Heart left ventricle (tissue), 16 donors: ENCODE measurements at places on chromosomes 5 and 9. TPM values are rescaled to one million over a fixed set of nuclear protein-coding genes. Genes with fewer than 3 reads are reported as not detected.

Gene CD72
- total RNA-seq, result 0.46 TPM

Gene GLT6D1
- total RNA-seq, result not detected

Gene MSX2
- 1.4 TPM for total RNA-seq

Gene KCNT1
- total RNA-seq, result 0.50 TPM

Gene CDKN2B
- 1.1 TPM for total RNA-seq

DNA sequence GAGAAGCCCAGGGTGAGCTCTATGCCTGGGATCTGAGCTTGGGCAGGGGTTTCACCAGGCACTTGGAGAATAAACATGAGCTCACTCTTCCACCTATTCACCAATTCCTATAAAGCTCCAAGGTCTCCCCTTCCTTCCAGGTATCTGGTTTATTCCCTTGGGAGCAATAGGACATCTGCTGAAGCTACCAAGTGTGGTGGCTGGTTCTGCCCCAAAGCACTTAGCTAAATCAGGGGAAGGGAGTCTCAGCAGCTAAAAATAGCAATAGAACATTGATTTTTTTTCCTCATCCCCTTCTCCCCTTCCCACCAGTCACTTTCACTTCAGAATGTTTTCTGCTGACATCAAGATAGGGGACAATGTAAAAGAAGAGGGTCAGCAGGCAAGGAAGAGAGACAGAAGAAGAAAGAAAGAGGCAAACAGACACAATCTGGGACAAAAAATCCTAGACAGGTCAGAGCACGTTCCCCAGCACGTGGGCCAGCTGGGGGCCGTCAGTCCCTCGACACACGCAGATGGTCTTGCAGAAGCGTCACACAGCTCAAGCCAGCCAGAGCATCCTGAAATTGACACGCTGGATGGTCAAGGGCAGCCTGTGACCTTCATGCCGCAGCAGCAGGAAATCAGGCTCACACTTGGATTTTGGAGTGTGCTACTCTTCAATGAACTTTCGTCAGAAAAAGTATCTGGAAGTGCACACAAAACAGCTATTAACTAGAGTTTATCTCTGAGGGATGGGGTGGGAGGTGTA is 176.0 kb downstream of the ZNF608 start:
- DNase-seq, result no peak
- no peaks in the 10 kb centered on the region for H3K36me3 ChIP-seq
- no peak overlapping the region for H3K27ac ChIP-seq
- no peaks in the 10 kb centered on the region for H3K27me3 ChIP-seq
- no peak overlapping the region for H3K4me3 ChIP-seq

DNA sequence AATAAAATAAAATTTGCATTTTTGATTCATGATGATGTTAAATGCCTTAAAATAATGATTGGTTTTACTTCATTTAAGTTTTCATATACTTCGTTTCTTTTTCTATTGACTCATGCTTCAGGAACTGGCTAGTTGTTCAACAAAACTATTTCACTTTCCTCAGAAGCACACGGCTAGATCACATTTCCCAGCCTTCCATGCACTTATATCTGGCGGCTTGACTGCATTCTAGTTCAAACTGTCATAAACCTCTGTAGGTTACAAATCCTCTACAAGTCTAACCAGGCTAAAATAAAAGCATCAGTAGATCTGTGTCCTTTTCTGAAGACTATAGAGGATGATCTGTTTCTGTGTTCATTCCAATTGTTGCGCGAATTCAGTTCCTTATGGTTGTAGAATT is 46.3 kb upstream of the CNTLN start:
- no peaks in the 10 kb centered on the region for H3K27me3 ChIP-seq
- H3K4me1 ChIP-seq, result no peaks in the 10 kb centered on the region
- DNase-seq, result no peak
- no peak overlapping the region for H3K27ac ChIP-seq
- no peaks in the 10 kb centered on the region for H3K36me3 ChIP-seq

DNA sequence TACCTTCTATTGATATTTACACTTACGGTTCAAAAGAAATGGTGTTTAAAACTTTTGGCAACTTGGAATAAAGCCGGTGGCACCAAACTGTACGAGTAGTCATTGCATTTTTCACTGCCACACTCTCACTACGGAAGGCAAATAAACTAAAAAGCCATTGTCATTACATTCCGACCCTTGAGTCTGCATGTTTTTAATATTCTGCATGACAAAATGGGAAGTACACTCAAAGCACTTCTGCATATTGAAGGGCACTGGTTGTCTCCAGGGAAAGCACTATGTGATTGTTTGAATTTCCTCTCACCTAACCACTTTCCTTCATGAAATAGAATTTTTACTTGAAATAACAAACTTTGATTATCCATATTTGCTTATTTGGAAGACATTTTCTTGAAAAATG is 426.3 kb downstream of the CETN3 start:
- no peak for DNase-seq
- H3K27ac ChIP-seq, result no peak overlapping the region
- H3K36me3 ChIP-seq, result no peaks in the 10 kb centered on the region

DNA sequence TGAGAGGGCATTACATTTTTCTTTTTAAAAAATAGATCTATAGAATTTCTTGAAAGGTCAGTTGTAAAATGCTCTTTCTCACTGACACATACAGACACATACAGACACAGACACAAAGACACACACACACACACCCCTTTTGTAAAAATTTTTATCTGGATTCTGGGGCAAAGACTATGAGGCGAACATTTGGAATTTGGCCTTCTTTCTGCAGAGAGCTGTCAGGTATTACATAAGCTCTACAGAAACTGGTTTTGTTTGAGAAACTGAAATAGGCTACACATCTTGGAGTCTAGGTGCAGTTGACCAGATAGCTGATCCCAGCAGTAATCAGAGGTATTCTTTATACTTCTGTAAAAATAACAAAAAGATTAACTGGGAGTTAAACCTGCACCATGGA is 315.9 kb upstream of the RPS23 start:
- H3K27ac ChIP-seq, result no peak overlapping the region
- no peaks in the 10 kb centered on the region for H3K36me3 ChIP-seq
- H3K4me3 ChIP-seq, result no peak overlapping the region
- no peaks in the 10 kb centered on the region for H3K27me3 ChIP-seq
- no peak for DNase-seq

DNA sequence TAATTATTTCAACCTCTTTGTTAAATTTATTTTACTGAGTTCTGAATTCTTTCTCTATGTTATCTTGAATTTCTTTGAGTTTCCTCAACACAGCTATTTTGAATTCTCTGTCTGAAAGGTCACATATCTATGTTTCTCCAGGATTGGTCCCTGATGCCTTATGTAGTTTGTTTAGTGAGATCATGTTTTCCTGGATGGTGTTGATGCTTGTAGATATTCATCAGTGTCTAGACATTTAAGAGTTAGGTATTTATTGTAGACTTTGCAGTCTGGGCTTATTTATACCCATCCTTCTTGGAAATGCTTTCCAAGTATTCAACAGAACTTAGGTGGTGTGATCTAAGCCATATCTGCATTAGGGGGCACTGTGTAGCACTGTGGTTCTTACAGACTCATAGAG is 70.2 kb upstream of the SLC27A6 start:
- no peaks in the 10 kb centered on the region for H3K4me1 ChIP-seq
- no peak for DNase-seq
- no peaks in the 10 kb centered on the region for H3K36me3 ChIP-seq
- H3K27me3 ChIP-seq, result no peaks in the 10 kb centered on the region
- H3K4me3 ChIP-seq, result no peak overlapping the region

DNA sequence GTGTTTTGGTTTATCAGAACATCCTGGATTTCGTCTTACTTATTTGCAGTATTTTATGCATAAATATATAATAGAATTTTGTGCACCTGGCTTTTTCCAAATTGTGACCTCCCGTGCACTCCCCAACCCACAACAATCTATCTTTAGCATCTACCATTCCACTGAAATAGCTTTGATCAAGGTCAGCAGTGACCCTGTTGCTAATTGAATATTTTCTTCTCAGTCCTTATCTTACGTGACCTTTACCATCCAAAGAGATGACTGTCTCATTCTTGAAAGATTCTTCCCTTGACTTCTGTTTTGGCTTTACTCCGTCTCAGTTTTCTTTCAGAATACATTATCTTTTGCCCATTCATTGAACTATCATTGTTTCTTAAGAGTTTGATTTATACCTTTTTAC is 18.4 kb downstream of the NDUFS4 start:
- no peak for DNase-seq
- no peaks in the 10 kb centered on the region for H3K36me3 ChIP-seq
- H3K27me3 ChIP-seq, result no peaks in the 10 kb centered on the region
- H3K27ac ChIP-seq, result no peak overlapping the region
- no peak overlapping the region for H3K4me3 ChIP-seq

DNA sequence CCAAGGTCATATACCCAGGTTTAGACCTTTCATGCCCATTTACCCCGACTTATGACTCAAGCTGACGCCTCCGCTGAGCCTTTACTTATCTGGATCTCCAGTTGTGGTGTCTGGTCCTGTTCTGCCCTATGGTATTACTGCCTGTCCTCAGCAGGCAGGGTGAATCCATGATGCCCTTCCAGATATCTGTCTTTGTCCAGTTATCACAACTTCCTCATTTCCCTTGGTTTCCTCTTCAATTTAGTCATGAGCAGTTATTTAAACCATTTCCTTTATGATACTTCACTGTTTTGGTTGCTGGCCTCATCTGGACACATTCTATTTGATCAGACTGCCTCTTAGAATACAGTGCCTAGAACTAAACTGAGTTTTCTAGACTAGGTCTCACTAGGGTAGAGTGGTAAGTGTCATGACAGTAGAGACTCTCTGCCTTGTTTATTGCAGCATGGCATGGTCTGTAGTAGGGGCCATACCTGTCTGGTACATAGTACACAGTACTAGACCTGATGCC is 93.3 kb downstream of the MELK start:
- H3K27me3 ChIP-seq, result no peaks in the 10 kb centered on the region
- no peak overlapping the region for H3K4me3 ChIP-seq
- H3K27ac ChIP-seq, result no peak overlapping the region
- H3K4me1 ChIP-seq, result no peaks in the 10 kb centered on the region
- DNase-seq, result no peak

DNA sequence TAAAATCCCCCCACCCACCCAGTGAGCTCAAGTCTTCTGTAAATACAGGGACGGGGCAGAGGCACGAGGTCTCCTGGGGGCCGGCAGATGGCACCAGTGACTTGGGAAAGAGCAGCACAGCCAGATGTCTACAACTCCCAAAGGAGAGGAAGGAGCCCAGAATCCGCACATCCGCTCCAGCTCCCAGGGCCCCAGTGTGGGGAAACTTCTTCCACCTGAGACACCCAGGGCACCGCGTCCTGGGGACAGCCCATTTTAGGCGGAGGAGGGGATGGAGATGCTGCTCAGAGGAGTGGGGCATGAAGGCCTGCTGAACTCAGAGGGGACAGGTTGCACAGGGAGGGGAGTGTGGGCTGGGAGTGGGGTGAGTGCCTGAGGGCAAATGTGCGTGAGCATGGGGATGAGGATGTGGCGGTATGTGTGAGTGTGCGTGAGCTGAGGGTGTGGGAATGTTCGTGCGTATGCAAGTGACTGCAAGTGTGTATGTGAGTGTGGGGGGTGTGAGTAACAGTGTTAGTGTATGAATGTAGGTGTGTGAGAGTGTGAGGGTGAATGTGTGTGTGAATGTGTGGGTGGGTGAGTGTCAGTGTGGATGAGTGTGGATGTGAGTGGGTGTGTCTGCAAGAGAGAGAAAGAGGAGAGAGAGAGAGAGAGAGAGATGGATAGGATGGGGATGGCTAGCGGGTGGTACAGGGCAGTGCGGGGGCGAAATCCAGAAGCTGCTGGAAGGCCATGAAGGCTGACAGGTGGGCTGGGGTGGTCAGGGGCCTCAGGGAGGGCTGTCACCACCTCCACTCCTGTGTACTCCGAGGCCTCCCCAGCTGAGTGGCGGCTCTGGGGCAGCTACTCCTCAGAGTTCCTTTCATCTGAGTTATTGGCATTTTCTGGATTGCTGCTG is 63.5 kb downstream of the DUSP1 start:
- no peak overlapping the region for H3K4me3 ChIP-seq
- DNase-seq, result no peak
- no peak overlapping the region for H3K27ac ChIP-seq
- no peaks in the 10 kb centered on the region for H3K27me3 ChIP-seq

- H3K27ac ChIP-seq, result no peak overlapping the region
- DNase-seq, result peak; percentile 70
- H3K4me3 ChIP-seq, result peak overlapping the region; percentile 32
Observed at GRCh38 chr5:116361171-116361967, 213.3 kb downstream of the SEMA6A start.

GRCh38 chr9:79621916-79622575 is 50.3 kb downstream of the TLE4 start:
- no peak overlapping the region for H3K27ac ChIP-seq
- no peak for DNase-seq
- no peak overlapping the region for H3K4me3 ChIP-seq
- H3K36me3 ChIP-seq, result no peaks in the 10 kb centered on the region
- no peaks in the 10 kb centered on the region for H3K4me1 ChIP-seq
- no peaks in the 10 kb centered on the region for H3K27me3 ChIP-seq

GRCh38 chr5:147170603-147171002 is 64.2 kb upstream of the STK32A start:
- DNase-seq, result no peak
- no peak overlapping the region for H3K27ac ChIP-seq
- no peaks in the 10 kb centered on the region for H3K36me3 ChIP-seq
- H3K4me1 ChIP-seq, result no peaks in the 10 kb centered on the region

GRCh38 chr5:107196500-107197059 is 474.2 kb downstream of the EFNA5 start:
- H3K27me3 ChIP-seq, result no peaks in the 10 kb centered on the region
- H3K4me3 ChIP-seq, result no peak overlapping the region
- no peak overlapping the region for H3K27ac ChIP-seq
- H3K4me1 ChIP-seq, result no peaks in the 10 kb centered on the region

GRCh38 chr5:171776770-171777759 is 8.6 kb upstream of the SMIM23 start:
- no peaks in the 10 kb centered on the region for H3K4me1 ChIP-seq
- no peaks in the 10 kb centered on the region for H3K27me3 ChIP-seq
- no peaks in the 10 kb centered on the region for H3K36me3 ChIP-seq
- H3K27ac ChIP-seq, result no peak overlapping the region
- H3K4me3 ChIP-seq, result no peak overlapping the region

- peaks cover 21% of the 10 kb centered on the region for H3K36me3 ChIP-seq
- H3K27ac ChIP-seq, result no peak overlapping the region
- no peak for DNase-seq
- H3K27me3 ChIP-seq, result no peaks in the 10 kb centered on the region
Observed at GRCh38 chr9:135857843-135858242, 49.5 kb downstream of the CAMSAP1 start.

DNA sequence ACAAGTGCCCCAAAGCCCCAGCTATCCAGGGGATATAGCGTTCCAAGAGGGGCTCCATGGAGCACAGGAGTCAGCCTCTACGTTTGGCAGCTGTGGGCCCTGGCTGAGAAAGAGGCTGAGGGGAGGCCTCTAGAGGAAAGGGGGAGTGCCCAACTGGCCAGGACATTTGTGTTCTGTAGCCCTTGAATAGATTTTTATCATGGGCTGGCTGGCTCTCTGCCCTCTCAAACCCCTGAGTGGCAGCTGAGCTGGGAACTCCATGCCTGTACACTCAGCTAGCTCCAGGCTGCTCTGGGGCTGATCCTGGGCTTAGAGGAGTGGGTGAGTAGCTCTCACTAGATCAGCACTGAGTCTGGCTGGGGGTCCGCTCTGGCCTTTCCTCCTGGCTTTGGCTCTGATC is 285.0 kb downstream of the ZSWIM6 start:
- no peak overlapping the region for H3K27ac ChIP-seq
- no peak for DNase-seq
- peaks cover 5% of the 10 kb centered on the region for H3K4me1 ChIP-seq
- H3K36me3 ChIP-seq, result no peaks in the 10 kb centered on the region
- no peaks in the 10 kb centered on the region for H3K27me3 ChIP-seq
- H3K4me3 ChIP-seq, result no peak overlapping the region
